ENCODE measurements at places on chromosomes 2 and 18.

DNA sequence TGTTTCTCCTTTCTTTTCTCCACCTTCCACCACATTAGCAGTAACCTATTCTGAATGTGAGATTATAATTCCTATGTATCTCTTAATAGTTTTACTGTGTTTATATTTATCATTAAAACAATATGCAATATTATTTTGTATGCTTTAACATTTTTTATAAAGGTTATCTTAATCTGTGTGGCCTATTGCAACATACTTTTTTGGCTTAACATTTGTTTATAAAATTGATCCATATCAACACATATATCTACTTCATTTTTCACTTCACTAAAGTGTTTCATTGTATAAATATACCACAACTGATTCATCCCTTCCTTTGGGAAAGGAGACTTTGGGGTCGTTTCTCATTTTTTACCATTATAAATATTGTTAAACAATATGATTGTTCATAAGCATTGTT lies 48.6 kb downstream of the ATP9B start:
- no peak for DNase-seq

DNA sequence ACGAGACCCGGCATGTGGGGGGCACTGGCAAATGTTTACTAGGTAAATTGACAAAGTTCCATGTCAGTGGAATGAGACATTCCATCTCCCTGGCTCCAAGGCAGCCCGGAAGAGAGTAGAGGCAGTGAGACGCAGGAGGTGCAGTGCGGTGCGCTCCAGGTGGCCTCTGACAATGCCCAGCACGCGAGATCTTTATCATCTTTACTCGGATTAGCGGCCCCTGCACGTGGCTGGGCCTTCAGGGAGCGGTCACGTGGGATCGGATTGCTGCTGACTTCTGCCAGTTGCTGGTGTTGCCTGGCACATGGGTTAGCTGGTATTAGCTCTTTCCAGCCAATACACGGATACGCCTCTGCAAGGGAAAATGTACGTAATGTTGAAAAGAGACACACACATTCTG lies 151.2 kb upstream of the ALKAL2 start:
- no peak for DNase-seq

DNA sequence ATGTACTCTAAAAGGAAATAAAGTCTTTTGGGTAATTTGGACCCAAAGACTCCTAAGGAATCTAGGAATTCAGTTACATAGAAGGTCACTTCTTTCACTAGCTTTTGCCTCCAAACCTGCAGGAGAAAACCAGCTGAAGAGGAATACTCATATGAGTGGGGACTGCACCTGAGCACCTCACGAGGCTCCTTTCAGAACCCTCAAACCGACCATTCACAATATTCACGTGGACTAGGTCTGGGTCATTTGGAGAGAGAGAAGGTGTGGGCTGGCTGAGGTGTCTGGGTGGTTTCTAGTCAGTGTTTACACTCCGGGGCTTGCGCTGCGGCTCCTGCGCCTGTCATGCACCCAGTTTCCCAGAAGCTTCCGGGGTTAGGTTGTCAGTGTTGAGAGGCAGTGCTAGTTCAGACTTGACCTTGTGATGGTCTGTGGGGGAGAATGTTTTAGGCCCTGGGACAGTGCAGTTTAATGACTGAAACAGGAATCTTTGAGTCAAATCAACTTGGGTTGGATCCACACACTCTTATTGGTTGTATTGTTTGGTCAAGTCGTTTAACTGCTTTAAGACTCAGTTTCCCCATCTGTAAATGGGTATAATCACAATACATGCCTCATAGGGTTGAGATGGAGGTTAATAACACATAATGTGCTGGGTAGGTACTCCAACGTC lies 78.4 kb downstream of the LIMS1 start:
- no peak for DNase-seq

DNA sequence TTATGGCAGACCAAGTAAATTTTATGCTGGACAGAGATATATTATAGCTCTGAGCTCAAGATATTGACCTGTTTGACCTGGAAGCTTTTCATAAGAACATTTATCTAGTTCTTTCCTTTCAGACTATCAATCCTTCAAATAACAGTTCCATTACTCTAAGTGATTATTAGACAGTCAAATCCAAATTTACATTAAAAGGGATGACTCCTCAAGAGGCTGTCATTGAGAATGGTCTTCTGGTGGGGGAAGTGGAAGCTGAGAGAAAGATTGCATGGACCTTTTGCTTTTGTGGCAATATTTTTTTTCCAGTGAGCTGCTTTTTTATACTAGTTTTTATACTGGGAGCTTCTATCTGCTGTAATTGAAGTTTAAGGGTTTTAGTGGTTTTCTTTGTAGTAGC lies 14.9 kb upstream of the SERPINB12 start:
- no peak for DNase-seq

Data from suprapubic skin (tissue), 4 donors.